Type B pancreatic cell (in vitro differentiated cells): ENCODE measurements at places on chromosomes 2 and 18.

- no peak for DNase-seq
- H3K36me3 ChIP-seq: no peaks in the 10 kb centered on the region
- H3K4me1 ChIP-seq: peaks cover 19% of the 10 kb centered on the region
- H3K27ac ChIP-seq: peak overlapping the region; percentile 8
Measured at GRCh38 chr18:12283666-12284065, 24.4 kb upstream of the TUBB6 start.

GRCh38 chr2:66563473-66563872 is 128.5 kb downstream of the MEIS1 start:
- H3K4me3 ChIP-seq: peak overlapping the region; percentile 6
- H3K4me1 ChIP-seq: peaks cover 63% of the 10 kb centered on the region
- no peak for DNase-seq
- peak overlapping the region; percentile 21 for H3K27ac ChIP-seq
- peaks cover 31% of the 10 kb centered on the region for H3K36me3 ChIP-seq
- H3K27me3 ChIP-seq: no peaks in the 10 kb centered on the region

GRCh38 chr2:144411473-144411872 is 108.4 kb downstream of the ZEB2 start:
- H3K4me1 ChIP-seq: peaks cover 4% of the 10 kb centered on the region
- H3K4me3 ChIP-seq: no peak overlapping the region
- H3K27ac ChIP-seq: no peak overlapping the region
- H3K36me3 ChIP-seq: peaks cover 24% of the 10 kb centered on the region

DNA sequence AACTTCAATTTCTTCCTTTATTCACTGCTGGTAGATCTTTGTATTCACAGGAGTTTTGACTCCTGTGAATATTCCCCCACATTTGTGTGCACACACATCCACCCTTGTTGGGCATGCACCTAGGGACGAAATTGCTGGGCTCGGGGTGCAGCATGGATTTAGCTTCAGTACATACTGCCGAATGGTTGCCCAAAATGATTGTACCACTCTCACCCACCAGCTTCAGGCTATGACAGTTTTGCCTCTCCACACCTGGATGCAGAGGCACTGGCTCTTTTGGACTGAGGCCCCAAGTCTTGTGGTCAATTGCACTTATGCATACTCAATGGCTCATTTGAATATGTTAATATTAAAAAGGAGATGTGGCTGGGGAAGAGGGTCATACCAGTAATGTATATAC is 65.1 kb upstream of the ODC1 start:
- DNase-seq: no peak
- H3K4me3 ChIP-seq: no peak overlapping the region
- peaks cover 6% of the 10 kb centered on the region for H3K27me3 ChIP-seq
- no peaks in the 10 kb centered on the region for H3K4me1 ChIP-seq
- no peak overlapping the region for H3K27ac ChIP-seq

DNA sequence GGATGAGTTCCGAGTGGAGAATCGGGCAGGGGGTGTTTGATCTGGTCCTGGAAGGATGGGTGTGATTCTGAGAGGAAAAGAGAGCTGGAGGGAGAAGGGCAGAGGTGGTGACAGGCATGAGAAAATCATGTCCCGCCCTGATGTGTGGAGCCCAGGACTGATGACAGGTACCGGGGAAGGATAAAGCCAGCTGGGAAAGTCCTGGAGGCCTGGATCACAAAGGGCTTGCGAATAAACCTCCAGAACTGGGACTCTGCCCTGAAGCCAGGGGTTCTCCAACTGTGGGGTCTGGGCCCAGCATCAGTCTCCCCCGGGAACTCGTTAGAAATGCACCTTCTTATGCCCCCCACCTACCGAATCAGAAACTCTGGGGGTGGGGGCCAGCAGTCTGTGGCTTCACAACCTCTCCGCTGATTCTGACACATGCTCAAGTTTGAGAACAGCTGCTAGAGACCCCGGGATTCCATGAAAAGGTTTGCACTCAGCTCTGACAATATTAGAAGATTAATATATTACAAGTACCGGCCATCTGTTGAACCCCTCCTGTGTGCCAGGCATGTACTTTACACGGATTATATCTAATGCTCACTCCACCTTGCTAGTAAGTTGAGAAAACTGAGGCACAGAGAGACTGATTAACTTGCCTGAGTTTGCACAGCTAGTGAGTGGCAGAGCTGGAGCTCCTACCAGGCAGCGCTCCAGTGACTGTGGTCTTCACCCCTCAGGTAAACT is 8.0 kb downstream of the TNFRSF11A start:
- peaks cover 71% of the 10 kb centered on the region for H3K27me3 ChIP-seq
- DNase-seq: no peak
- no peak overlapping the region for H3K27ac ChIP-seq
- no peaks in the 10 kb centered on the region for H3K36me3 ChIP-seq
- H3K4me1 ChIP-seq: peaks cover 8% of the 10 kb centered on the region

- peaks cover 59% of the 10 kb centered on the region for H3K4me1 ChIP-seq
- no peak for DNase-seq
- no peaks in the 10 kb centered on the region for H3K36me3 ChIP-seq
- H3K27ac ChIP-seq: peak overlapping the region; percentile 81
Measured at GRCh38 chr18:62788111-62788510, 72.8 kb downstream of the PHLPP1 start.

- H3K4me3 ChIP-seq: no peak overlapping the region
- DNase-seq: no peak
- H3K4me1 ChIP-seq: peaks cover 48% of the 10 kb centered on the region
- peak overlapping the region; percentile 20 for H3K27ac ChIP-seq
Measured at GRCh38 chr18:44737623-44738022, 56.9 kb downstream of the SETBP1 start.

DNA sequence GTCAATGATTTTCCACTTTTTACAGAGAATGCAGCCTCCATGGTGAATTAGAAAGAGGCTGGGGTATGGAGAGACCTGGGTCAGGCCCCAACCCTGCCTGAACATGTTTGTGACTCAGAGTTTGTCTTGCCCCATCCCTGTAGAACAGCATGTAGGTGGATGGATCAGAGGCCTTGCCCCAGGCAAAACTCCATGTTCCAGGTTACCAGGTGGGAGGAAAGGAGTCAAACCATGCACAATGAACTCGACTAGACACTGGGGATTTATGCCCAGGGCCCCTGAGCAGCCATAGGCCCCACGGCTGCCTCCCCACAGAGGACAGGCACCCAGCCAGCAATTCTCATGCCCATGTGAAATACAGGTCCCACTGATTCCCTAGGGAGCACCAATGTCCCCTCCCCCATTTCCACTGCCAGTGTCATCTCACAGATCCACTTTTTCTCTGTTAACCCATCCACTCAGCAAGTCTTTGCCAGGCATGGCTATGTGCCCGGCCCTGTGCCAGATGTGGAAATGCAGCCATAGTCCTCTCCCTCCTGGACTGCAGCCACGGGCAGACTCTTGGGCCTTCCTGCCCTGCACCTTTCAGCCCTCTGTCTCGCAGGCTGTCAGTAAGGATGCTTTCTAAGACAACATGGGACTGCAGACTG is 737.8 kb upstream of the HS6ST1 start:
- H3K27me3 ChIP-seq: peaks cover 2% of the 10 kb centered on the region
- DNase-seq: no peak
- no peaks in the 10 kb centered on the region for H3K36me3 ChIP-seq
- H3K27ac ChIP-seq: no peak overlapping the region

DNA sequence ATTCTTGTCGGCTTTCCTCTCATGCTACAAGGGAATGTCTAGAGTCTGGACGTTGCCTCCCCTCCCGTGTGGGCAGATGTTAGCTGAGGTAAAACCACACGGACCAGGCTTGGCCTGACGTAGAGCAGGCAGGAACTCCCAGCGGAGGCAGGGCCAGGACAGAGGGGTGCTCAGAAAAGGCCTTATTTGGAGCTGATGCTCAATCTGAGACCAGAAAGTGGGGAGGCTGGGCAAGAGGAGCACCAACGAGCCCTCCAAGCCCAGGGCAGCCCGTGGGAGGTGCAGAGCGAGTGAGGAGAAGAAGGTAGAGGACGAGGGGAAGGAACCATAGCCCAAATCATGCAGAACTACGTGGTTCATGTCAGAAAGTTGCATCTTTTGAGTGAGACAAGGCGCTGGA is 9.0 kb downstream of the TEX51 start:
- peak; percentile 48 for DNase-seq
- H3K27me3 ChIP-seq: peaks cover 11% of the 10 kb centered on the region
- H3K4me3 ChIP-seq: no peak overlapping the region
- no peaks in the 10 kb centered on the region for H3K36me3 ChIP-seq
- no peak overlapping the region for H3K27ac ChIP-seq

DNA sequence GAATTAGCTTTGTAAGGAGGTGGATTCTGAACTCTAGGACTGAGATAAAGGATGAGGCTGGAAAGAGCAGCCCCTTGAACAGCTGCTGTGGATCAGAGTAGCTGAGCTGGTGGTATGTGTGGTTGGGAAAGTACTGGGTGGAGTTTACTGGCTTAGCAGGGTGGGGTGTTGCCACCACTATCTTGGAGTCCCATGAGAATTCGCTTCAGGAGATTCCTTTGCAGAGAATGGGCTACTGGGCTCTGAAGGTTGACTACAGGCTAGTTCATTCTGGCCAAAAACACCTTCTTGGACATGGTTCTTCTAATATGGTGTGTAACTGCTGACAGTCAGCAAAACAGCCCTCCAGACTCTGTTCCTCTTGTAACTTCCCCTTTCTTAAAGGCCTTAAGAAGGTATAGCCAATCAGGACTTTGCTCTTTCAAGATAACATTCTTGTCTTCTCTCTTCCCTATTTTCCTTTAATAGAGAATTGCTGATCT is 52.7 kb downstream of the TET3 start:
- H3K4me3 ChIP-seq: peak overlapping the region; percentile 34
- H3K27me3 ChIP-seq: no peaks in the 10 kb centered on the region
- H3K27ac ChIP-seq: no peak overlapping the region
- no peak for DNase-seq
- H3K4me1 ChIP-seq: peaks cover 43% of the 10 kb centered on the region
- peaks cover 6% of the 10 kb centered on the region for H3K36me3 ChIP-seq

DNA sequence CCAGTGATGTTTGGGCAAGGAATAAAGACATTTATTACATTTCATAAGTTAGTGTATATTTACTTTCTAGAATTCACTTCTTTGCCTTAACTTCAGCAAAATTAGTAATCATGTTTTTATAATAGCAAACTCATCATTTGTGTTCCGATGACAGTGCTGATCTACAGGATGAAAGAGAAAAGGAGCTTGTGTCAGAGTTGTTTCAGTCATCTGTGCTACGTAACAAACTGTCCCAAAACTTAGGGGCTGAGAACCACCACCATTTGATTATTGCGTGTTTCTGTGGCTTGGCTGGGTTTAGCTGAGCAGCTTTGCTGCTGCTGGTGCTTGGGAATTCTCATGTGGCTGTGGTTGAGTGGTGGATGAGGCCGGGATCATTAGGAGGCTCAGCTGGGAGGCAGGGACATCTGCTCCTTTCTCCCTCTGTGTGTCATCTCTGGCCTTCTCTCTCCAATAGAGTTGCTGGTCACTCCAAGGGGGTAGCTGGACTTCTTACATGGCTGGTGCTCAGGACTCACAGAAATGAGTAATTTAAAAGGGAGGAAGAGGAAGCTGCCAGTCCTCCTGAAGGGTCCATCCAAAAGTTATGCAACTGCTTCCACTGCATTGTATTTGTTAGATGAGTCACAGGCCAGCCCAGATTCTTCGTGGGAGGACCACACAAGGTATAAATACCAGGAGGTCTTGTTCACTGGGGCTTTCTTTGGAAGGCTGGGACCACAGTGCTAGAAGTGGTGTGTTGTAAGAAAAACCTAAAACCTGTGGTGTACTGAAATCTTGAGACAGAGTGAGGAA is 43.4 kb upstream of the HAAO start:
- H3K27me3 ChIP-seq: no peaks in the 10 kb centered on the region
- DNase-seq: peak; percentile 31
- peaks cover 18% of the 10 kb centered on the region for H3K4me1 ChIP-seq
- H3K27ac ChIP-seq: no peak overlapping the region
- peaks cover 4% of the 10 kb centered on the region for H3K36me3 ChIP-seq
- H3K4me3 ChIP-seq: no peak overlapping the region

- no peak overlapping the region for H3K27ac ChIP-seq
- H3K36me3 ChIP-seq: peaks cover 4% of the 10 kb centered on the region
- DNase-seq: no peak
- H3K4me3 ChIP-seq: no peak overlapping the region
Measured at GRCh38 chr2:205627085-205627484, 55.2 kb upstream of the NRP2 start.
